ENCODE measurements at places on chromosomes 16 and 17.

GRCh38 chr16:14325502-14326401 lies 254.6 kb downstream of the MRTFB start:
- no peak for DNase-seq

- no peak for DNase-seq
These were observed 26.3 kb upstream of the CDC42EP4 start for GRCh38 chr17:73338050-73338521.

DNA sequence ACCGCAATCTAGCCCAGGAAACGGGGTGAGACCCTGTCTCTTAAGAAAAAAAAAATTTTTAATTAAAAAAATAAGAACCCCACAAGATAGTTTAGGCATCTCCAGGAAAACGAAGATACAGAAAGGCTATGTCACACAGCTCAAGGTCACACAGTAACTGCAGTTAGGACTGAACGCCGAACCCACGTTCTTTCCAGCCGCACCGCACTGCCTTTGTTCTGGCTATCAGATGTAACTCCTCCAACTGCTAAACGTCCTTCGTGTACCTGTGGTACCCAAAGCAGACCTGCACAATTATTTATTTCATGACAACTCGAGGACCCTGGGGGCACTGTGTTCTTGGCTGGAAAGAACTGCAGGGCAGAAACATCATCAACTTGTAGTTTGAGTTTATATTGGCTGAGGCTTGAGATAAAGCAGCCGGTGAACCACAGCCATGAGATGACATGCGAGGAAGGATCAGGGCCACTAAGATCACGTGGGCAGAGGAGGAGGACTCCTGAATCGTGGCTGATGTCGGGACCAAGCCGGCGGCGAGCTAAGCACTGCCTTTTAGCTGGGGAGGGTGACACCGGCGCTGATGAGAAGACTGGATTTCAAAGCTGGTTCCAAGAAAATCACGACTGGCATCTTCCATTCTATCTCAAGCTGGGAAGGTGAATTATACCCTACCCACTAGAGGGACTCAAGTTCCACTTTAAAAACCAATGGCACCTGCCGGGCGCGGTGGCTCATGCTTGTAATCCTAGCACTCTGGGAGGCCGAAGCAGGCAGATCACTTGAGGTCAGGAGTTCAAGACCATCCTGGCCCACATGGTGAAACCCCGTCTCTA lies 20.7 kb upstream of the MNT start:
- DNase-seq, result no peak

- no peak for DNase-seq
These were observed 35.0 kb downstream of the PSME3IP1 start for GRCh38 chr16:57150682-57151330.

DNA sequence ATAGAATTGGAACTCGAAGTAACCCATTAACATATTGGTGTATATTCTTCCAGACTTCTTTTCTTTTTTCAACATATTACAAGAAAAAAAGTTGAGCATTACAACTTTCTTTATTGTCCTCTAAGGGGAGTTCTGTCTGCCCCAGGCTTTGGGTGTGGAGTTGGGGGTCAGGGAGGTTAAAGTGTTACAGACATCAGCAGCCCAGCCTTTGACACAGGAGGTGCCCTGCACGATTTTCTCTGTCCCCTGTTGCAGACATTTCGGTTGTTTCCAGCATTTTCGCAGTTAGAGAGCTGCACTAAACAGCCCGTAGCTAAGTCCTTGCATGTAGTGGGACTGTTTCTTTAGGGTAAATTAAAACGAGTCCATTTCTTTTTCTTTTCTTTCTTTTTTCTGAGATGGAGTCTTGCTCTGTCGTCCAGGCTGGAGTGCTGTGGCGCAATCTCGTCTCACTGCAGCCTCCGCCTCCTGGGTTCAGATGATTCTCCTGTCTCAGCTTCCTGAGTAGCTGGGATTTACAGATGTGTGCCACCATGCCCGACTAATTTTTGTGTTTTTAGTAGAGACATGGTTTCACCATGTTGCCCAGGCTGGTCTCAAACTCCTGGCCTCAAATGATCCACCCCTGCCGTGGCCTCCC lies 13.4 kb upstream of the ADCY7 start:
- DNase-seq, result peak; percentile 16

DNA sequence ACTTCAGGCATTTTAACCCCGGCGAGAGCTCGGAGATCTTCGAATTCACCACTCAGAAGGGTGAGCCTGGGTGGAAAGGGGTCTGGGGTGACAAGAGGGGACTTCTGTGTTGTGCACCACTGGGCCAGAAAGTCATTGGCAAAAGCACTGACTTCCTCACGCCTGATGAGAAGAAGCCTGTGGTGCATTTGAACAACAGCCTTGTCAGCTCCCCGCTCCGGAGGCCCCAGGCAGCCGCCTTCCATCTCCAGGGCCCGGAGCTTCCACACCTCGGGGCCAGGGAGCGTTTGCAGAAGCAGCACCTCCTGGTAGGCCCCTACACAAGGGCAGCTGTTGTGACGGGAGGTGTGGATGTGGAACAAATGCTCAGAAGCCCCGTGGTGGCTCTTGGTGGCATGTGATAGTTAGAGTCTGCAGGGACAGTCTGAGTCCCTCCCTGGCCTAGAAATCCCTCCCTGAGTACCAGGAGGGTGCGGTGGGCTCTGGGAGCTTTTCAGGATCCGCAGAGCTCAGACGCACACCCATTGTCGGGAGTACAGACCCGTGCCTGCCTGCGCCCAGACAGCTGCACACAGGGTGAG lies 9.7 kb downstream of the CACNG1 start:
- no peak for DNase-seq

DNA sequence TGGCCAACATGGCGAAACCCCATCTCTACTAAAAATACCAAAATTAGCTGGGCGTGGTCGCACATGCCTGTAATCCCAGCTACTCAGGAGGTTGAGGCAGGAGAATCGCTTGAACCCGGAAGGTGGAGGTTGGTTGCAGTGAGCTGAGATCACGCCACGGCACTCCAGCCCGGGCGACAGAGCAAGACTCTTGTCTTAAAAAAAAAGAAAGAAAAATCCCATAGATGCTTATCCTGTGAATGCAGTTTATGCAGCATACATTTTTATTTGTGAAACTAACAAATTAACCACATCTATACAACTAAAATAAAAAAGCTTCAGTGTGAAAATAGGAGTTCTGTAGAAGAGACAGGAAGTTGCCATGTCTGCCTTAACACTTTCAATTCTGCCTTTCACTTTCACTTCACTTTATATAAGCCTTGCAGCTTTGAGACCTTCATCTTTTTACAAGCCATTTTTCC lies 7.1 kb downstream of the IGSF6 start:
- DNase-seq, result peak; percentile 50

- DNase-seq, result no peak
These were observed 34.0 kb downstream of the ITGB3 start for GRCh38 chr17:47287639-47288038.

- DNase-seq, result no peak
These were observed 42.5 kb downstream of the KCNJ12 start for GRCh38 chr17:21418446-21419298.

- DNase-seq, result no peak
These were observed 4.7 kb downstream of the CORO7 start for GRCh38 chr16:4411684-4412083.

DNA sequence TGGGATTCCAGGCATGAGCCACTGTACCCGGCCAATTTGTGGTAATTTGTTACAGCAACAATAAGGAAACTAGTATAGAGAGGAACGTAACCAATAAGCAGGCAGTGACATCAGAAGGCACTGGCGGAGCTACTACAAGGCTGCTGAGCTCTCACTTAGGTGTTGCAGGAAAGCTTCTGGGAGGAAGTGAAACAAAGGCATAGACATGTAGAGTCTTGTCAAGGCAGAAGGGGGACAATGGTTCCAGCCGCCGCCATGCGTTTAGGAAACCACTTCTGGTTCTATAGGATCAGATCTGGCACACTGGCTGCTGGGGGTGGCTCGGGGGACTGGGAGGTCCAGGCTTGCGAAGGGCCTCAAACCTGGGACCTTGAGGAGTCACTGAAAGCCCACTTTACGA lies 9.4 kb upstream of the CPSF4L start:
- no peak for DNase-seq

GRCh38 chr16:83961591-83961990 lies 6.5 kb upstream of the NECAB2 start:
- DNase-seq, result no peak

DNA sequence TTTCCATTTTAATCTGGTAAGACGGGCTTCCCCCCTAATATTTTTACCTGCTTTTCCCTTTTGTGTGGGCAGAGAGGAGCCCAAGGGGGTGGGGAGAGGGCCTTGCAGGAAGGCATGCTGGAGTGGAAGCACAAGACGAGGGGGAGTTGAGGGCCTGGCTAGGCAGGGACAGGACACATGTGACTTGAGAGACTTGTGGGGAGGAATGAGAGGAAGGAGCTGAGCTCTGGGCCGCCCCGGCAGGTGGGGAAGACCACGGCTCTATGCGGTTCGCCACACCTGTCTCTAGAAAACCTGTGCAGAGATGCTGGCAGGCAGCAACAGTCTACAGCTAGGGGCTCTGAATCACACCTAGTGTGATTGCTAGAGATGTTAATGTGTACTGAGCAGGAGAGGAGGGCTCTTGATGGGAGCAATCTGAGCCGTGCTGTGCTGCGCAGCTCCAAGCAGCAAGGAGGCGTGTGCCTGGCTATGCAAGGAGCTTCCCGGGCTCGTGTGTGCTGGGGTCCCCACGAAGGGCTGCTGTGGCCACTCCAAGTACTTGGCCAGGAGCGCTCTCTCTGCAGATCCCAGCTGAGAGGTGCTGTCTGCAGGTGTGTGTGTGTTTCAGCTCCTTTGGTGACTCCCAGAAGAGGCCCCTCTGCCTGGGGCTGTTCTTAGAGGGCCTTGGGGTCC lies 50.2 kb downstream of the PDPK1 start:
- no peak for DNase-seq

- DNase-seq, result no peak
These were observed 41.4 kb upstream of the SLFN13 start for GRCh38 chr17:35489944-35490343.

DNA sequence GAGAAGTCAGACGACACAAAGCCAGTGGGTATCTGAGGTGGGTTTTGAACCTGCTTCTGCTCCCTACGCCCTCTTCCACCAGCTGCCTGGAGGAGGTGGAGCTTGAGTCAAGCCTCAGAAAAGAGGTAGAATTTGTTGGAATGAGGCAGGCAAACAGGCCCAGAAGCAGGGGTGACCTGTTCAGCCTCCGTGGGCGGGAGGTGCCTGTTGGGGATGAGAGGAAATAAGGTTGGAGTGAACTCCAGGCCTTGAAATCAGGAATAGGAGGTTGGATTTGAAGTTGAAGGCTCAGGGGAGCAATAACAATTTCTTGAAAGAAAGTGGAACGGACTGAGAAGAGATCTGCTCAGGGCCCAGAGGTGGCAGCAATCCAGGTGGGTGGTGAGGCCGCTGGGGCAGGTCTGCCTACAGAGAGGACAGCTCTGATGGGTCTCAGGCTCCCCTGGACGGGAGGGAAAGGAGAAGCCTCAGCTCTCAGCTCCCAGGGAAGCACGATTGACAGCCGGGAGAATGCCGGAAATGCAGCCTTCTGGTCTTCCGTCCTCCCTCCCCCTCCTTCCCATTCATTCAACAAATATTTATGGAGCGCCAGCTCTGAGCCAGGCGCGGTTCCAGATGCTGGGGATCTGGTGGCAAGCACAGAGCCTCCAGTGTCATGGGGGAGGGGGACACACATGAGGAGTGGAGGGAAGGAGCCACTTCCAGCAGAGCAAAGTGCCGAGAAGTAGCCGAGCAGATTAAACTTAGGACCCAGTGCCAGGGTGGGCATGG lies 61.9 kb upstream of the CIBAR2 start:
- no peak for DNase-seq

GRCh38 chr17:7025245-7025644 lies 2.4 kb downstream of the BCL6B start:
- no peak for DNase-seq

DNA sequence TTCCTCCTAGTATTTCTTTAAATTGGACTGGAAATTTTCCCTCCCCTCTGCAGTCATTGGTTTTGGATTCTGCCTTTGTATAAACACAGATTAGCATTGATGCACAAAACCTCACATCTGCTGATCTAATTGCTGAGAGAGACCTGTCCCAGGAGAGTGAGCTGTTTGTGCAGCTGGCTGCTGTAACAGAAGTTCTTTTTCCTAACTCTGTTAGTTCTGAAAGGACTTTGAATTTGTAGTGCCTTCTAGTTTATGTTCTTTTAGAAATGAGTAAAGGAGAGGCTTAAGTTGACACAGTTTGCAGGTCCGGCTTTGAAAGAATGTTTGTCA lies 45.2 kb upstream of the KPNB1 start:
- no peak for DNase-seq

DNA sequence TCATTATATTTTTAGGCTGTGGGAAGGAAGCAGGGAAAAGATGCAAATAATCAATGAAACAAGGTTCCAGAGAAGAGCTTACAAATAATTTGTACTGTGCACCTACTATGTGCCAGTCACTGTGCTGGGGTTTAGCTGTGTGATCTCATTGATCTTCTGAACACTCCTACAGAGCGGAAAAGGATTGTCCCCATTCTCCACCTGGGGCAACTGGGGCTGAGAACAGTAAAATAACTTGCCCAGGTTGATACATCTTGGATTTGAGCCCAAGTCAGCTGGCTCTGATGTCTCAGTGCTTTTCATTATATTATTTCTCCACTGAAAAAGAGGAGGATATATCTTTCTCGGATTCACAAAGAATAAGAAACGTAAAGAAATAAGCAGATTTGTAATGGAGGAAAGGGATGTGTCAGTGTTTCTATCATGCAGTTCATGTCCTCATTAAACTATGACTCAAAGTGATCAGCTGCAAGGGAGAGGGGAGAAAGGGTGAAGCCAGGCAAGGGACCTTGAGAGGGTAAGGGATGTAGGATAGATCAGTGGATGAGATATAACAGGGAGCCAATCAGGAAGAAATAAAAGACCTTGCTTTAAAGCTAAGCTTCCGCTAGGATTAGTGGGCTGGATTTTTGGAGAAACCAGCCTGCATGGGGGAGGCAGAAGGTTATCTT lies 143.6 kb upstream of the NOL11 start:
- DNase-seq, result no peak

DNA sequence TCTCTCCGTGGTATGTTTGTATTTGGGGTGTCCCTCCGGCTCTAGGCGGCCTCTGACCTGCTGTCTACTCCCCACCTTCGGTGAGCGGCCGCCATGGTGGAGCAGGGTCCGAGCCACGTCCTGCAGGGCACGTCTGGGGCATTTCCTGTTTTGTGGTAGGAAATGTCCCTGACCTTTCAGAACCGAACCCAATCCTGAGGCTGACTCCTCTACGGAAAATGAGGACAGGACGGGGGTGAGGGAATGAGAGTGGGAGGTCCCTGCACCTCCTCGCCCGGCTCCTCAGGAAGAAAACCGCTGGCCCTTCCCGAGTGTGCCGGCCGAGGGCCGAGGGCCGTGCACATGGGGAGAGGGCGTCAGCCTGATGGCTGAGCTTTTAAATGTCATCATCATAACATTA lies 45.8 kb downstream of the WDR45B start:
- no peak for DNase-seq

- no peak for DNase-seq
These were observed 36.1 kb upstream of the ALOX12 start for GRCh38 chr17:6959700-6960099.
